ENCODE measurements at places on chromosomes 6 and 20. TPM values are rescaled to one million over a fixed set of nuclear protein-coding genes. Genes with fewer than 3 reads are reported as not detected.

The RUNX2 gene
- 5.4 TPM for total RNA-seq

DNA sequence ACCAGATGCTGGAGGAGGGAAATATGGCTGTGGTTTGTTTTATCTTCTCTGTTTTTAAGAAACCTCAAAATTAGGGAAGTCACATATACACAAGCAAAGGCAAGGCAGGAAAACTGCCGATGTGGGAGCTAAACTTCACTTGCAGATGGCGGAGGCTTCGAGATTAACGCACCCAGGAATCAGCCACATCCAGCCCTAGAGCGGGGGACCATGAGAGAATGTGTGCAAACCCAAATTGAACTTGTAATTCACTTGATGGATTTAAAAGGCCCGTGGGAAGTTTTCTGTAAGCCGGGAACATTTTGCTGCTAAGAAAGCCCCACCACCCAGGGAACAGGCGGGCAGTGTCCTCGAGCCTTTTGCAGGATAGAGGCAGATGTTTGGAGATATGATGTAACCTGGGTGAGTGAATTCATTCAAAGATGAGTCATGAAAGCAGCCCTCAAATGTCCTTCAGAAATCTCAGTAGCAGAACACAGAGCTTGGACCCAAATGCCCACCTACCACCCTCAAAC, 39.9 kb downstream of the PREX1 start:
- no peaks in the 10 kb centered on the region for H3K27me3 ChIP-seq
- peak; percentile 51 for DNase-seq
- peaks cover 3% of the 10 kb centered on the region for H3K4me1 ChIP-seq
- no peak overlapping the region for H3K27ac ChIP-seq
- no peaks in the 10 kb centered on the region for H3K36me3 ChIP-seq

- DNase-seq: no peak
- H3K36me3 ChIP-seq: peaks cover 5% of the 10 kb centered on the region
- no peaks in the 10 kb centered on the region for H3K4me1 ChIP-seq
- H3K4me3 ChIP-seq: no peak overlapping the region
- no peak overlapping the region for H3K27ac ChIP-seq
These were observed 84.8 kb downstream of the AHI1 start for GRCh38 chr6:135412761-135413160.

- no peaks in the 10 kb centered on the region for H3K36me3 ChIP-seq
- H3K4me3 ChIP-seq: no peak overlapping the region
- H3K4me1 ChIP-seq: no peaks in the 10 kb centered on the region
- H3K27me3 ChIP-seq: peaks cover 1% of the 10 kb centered on the region
These were observed 110.5 kb downstream of the MANEA start for GRCh38 chr6:95687839-95688238.

DNA sequence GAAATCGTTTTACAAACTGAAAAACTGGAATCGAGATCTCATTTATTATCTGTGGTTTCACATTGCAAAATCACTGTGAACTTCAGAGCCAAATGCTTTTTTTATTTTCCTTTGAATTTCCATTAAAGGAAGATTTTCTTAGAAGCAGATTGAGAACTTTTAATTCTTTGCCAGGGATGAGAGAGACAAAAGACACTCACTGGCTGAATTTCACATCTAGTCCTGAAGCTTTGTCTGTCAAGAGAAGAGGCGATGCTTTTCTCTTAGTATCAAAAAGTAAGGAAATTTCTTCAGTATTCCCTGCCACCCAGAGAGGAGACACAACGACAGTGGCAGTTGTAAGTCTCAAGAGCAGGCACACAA, 141.8 kb downstream of the TMEM200A start:
- no peaks in the 10 kb centered on the region for H3K4me1 ChIP-seq
- H3K36me3 ChIP-seq: no peaks in the 10 kb centered on the region
- no peak overlapping the region for H3K4me3 ChIP-seq
- H3K27ac ChIP-seq: no peak overlapping the region
- H3K27me3 ChIP-seq: no peaks in the 10 kb centered on the region
